ENCODE measurements at places on chromosomes 4 and X.

DNA sequence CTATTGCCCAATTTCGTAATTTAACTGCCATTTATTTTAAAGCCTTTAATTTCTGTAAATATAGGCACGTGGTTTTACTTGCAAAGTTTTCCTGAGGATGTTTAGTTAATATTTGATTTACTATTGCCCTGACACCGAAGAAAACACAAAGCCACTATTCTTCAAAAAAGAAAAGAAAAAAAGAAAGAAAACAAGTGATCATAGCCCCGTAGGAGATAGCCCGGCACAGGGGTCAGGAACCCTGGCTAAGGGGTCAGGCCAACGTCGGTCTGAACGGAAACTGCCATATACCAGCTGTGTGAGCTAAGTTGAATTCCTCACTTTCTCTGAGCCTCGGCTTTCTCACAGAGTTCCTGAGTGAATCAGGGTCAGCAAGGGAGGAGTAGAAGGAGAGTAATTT lies 17.7 kb upstream of the LAMP2 start:
- no peak for DNase-seq

GRCh38 chr4:10115797-10116568 lies 616 bp downstream of the WDR1 start:
- DNase-seq = no peak

- DNase-seq = no peak
Measured at GRCh38 chrX:115378471-115378870, 89.0 kb downstream of the LUZP4 start.

DNA sequence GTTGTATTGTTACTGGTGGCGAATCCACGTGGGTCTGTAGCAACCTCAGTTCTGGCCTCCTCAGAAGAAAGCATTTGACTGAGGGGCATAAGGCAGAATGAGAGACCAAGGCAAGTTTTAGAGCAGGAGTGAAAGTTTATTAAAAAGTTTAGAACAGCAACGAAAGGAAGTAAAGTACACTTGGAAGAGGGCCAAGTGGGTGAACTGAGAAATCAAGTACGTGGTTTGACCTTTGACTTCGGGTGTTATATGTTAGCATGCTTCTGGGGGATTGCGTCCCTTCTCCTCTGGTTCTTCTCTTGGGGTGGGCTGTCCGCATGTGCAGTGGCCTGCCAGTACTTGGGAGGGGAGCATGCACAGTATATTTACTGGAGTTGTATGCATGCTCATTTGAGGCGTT lies 232.7 kb upstream of the GATB start:
- no peak for DNase-seq

- no peak for DNase-seq
Measured at GRCh38 chr4:101155368-101155767, 192.0 kb downstream of the PPP3CA start.

Data from NCI-H446 (cell line).